ENCODE measurements at places on chromosomes 1 and 21.

GRCh38 chr1:101190441-101190840 is 46.4 kb upstream of the S1PR1 start:
- no peak for DNase-seq

DNA sequence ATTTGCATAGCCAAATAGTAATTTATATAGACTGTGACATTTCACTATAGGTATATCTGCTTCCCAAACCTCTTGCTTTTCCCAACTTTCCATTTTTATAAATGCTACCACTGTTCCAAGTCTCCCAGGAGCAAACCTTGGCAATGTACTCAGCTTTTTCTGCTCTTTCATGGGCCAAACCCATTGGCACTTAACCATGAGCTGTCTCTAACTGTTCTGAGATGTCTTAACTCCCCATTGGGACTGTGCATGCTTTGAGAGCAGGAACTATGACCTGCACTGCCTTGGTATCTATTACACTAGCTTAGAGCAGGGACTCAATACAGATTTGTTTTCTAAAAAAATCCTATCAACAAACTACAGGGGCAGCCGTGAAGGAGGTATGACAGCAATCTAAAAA is 22.5 kb upstream of the KHDRBS1 start:
- DNase-seq, result no peak

GRCh38 chr1:85282424-85282823 is 6.0 kb upstream of the BCL10 start:
- DNase-seq, result no peak

DNA sequence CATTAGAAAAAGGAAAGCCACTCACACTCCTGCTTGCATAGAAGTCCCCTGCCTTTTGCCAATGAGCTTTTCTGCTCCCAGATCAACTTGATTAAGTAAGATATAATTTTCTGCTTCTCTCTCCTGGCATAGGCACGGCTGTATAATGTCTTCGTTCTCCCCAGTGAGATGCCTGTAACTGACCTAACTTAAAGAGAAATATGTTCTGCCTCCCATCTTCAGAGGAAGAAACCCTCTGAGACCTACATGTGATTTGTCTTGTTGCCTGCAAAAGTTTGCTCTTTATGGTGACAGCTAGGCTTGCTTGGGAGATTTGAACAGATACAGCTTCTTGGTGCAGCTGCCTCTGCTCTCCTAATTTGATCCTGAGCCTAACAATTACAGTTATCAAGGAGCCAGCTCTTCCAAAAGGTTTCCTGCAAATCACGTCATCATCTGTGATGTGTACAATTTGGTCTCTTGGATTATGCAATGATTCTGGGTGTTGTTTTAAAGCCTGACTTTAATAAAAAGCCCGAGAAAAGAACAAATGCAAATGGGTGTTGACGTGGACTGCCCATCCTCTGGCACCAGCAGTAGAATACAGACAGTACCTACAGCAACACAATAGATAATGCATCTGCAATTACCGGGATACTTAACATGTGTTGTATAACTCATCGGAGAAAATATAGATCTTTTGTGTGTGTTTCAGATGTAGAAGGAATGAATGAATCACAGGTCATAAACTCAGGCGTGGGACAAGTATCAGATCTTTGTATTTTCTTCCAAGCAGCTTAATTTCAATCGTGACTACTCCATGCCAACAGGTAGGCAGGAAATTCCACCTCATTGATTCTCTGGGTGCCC is 76.2 kb upstream of the KAZN start:
- no peak for DNase-seq

DNA sequence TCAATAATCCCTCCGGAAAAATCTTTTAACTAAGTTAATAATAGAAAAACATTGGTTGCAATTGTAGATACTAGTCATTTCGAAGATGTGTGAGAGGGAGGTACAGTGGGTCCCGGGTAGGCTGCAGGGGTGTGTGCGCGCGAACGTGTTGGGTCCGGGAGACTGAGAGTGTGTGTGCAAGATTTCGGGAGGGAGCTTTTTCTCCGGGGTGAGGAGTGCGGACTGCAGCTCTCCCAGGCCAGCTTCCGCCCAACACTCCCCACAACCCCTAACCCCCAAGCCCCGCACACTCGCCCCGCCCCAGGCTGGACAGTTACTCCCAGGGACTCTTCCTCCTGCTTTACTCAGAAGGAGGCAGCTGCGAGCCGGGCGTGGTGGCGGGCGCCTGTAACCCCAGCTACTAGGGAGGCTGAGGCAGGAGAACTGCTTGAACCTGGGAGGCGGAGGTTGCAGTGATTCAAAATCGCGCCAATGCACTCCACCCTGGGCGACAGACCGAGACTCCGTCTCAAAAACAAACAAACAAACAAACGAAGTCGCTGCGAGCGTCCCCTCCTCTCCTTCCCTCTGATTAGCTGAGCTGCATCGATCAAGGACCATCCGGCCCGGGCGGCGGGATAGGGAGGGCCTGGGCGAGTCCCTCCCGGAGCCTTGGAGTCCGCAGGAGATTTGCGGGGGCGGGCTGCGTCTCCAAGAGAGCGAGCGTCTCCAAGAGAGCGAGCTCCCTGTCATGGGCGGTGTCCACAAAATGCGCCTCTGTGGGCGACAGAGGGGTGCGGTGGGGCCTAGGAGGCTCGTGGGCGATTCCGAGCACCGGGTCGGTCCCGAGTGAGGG is 28.3 kb upstream of the PPM1J start:
- no peak for DNase-seq

GRCh38 chr1:205809942-205810345 is 3.1 kb downstream of the SLC41A1 start:
- no peak for DNase-seq

DNA sequence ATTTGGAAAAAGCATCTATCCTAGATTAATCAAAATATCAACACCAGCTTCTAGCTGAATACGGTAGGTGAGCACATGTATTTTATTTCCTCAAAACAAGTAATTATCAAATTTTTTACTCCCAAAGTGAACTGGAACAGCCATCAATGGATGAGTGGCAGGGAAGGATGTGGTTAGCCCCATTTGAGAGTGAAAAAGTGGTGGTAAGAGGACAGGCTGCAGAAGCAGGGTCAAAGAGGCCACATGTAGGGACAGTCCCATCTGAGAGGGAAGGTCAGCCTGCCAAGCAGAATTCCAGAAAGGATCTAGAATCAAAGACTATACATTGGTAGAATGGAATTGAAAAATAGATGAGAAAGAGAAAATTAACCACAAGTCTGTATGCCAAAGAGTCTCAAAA is 163.8 kb downstream of the SMYD3 start:
- DNase-seq, result no peak

GRCh38 chr1:23473037-23473800 is 10.8 kb downstream of the ASAP3 start:
- DNase-seq, result no peak

GRCh38 chr1:17405898-17406759 is 33.3 kb downstream of the RCC2 start:
- DNase-seq, result peak; percentile 86

DNA sequence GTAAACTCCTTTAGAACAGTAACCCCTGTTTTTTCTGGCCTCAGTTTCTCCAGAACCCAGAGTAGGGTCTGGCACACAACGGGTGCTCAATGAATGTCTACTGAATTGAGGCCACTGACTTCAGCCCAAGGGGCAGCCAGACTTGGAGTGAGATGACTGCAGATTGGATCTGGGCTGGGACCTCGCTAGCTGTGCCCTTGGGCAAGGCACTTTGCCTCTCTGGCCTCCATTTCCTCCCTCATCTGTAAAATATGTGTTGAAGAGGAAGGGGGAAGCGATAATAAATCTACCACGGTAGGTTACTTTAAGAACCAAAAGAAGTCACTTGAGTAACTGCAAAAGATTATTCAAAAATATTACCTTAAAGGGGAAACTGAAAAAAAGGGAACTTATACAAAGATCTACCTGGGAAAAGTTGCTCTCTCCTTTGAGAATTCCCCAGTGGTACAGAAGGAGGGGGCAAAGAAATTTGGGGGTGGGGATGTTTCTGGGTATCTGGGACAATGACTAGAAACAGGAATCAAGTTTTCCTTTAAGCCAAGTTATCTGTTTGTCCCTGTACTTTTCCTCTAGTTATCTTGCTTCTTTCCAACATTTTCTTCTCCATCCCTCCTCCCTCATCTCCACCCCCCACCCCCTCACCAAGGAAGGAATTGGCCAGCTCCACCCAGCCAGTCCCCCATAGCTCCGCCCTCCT is 394 bp upstream of the GRHL3 start:
- DNase-seq, result no peak

DNA sequence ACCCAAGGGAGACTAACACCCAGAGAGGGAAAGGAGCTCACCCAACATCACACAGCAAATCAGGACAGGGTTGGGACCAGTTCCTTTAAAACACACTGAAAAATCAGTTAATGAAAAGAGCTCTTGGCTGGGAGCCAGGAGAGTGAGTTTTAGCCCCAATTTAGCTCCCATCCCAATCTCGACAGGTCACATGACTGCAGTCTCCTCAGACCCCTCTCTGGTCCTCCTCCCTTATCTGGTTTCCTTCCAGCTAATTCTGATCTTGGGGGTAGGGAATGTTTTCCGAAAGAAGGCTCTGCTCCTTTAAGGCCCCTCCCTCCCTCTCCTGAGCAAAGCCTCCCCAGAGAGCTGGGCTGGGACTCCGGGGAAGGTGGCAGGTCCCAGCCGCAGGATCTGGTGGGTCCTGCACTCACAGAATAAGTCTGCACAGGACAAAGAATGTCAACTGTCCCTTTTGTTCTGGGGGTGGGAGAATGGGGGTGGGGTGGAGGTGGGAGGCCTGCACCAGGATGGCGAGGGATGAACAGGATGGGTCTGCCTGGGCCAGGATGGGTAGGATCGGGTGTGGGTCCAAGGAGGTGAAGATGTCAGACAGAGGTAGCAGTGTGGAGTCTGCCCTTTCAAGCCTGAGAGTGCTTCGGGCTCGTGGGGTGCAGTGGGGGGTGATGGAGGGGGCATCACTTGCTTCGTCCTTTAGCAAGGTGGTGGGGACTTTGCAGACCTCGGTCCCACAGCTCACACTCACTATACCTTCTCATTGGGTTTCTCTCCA is 57.3 kb upstream of the SSBP3 start:
- no peak for DNase-seq

DNA sequence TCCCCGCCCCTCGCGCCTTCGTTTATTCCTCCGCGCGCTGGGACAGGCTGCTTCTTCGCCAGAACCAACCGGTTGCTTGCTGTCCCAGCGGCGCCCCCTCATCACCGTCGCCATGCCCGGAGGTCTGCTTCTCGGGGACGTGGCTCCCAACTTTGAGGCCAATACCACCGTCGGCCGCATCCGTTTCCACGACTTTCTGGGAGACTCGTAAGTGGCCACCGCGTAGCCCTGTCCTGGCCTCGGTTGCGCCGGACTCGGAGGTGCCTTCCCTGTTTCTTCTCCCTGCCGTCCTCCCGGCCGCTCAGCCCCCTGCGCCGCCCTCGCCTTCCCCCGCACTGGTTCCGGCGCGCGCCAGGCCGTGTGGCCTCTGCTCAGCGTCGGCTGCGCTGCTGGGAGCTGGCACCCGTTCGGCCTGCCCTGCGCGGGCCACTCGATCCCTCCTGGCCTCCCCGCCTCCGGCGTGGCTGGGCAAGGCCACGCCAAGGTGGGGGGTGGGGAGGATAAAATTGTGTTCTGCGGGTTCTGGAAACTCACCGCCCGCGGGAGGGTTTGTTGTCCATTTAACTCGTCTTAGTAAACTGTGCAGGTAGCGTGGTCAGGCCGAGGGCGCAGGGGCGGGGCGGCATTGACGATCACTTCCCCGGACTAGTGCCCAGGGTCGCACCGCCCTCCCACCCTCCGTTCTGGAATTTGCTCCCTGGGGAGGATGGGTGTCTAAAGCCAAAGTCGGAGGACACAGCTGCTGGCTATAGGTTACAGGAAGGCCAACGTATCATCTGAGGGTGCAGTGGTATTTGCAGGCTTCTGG is at the start of gene PRDX6:
Gene PRDX6 (plus strand): TSS at position 50 of the 808 bp plus-strand sequence. CDS start 63 bp downstream, at position 113.
- DNase-seq, result peak; percentile 58

- no peak for DNase-seq
These were observed 1.7 kb upstream of the KRTAP10-5 start for GRCh38 chr21:44582055-44582454.

GRCh38 chr1:52179073-52179472 is 37.2 kb downstream of the ZFYVE9 start:
- DNase-seq, result no peak

DNA sequence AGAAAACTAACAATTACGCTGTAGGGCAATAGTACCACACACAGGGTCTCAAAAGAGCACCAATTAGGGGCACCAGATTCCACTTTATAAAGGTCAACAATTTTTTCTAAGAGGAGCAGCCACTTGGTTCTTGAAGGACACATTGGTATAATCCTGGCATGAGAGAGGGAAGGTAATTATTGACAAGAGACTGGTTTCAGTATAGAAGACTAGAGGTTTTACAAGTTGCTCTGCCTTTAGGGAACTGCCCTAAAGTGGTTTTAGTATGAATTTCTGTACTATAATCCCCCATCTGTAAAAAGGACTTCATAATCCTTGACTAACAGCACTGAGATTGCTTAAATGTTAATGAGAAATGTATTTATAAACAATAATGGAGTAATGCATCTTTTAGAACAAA is 648.5 kb upstream of the PTBP2 start:
- DNase-seq, result no peak

- DNase-seq, result no peak
These were observed 3.1 kb downstream of the GJA5 start for GRCh38 chr1:147757015-147757990.

- no peak for DNase-seq
These were observed 13.5 kb upstream of the CHI3L1 start for GRCh38 chr1:203199816-203200571.

GRCh38 chr1:157056269-157056668 is 10.7 kb upstream of the ARHGEF11 start:
- no peak for DNase-seq

Data from nephron progenitor cell (in vitro differentiated cells).